ENCODE measurements at places on chromosomes 6 and 20.

- H3K27ac ChIP-seq: no peak overlapping the region
- H3K36me3 ChIP-seq: no peaks in the 10 kb centered on the region
- no peak overlapping the region for H3K4me3 ChIP-seq
- no peak for DNase-seq
- H3K27me3 ChIP-seq: peaks cover 3% of the 10 kb centered on the region
Observed at GRCh38 chr6:119109654-119110325, 31.3 kb upstream of the FAM184A start.

DNA sequence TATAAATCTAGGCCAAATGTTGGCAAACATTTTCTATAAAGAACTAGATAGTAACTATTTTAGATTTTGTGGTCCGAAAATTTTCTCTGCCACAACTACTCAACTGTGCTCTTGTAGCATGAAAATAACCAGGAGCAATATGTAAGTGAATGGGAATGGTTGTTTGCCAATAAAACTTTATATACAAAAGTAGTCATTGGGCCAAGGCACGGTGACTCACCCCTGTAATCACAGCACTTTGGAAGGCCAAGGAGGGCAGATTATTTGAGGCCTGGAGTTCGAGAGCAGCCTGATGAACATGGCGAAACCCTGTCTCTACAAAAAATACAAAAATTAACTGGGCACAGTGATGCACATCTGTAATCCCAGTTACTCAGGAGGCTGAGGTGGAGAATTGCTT is 617.1 kb downstream of the EPM2A start:
- no peaks in the 10 kb centered on the region for H3K4me1 ChIP-seq
- no peak overlapping the region for H3K4me3 ChIP-seq
- peaks cover 2% of the 10 kb centered on the region for H3K27me3 ChIP-seq
- H3K36me3 ChIP-seq: no peaks in the 10 kb centered on the region
- no peak overlapping the region for H3K27ac ChIP-seq

DNA sequence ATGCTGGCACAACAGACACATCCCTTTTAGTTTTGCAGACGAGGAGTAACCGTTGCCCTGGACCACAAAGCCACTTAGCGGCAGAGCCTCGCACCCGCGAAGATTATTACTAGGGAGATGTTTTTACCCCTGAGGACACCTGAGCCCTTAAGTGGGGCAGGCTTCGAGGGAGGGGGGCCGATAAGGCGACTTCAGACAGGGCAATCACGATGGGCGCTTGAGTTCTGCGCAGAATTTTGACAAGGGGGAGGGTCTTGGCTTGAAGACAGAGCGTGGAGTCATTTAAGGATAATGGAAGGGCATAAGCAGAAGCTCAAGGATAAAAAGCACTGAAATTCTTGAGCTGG is 650 bp upstream of the TTK start:
- peaks cover 19% of the 10 kb centered on the region for H3K36me3 ChIP-seq
- H3K4me3 ChIP-seq: peak overlapping the region; percentile 95
- DNase-seq: peak; percentile 22
- peak overlapping the region; percentile 92 for H3K27ac ChIP-seq

GRCh38 chr6:51570168-51570921 is 517.1 kb downstream of the PKHD1 start:
- H3K36me3 ChIP-seq: no peaks in the 10 kb centered on the region
- no peak overlapping the region for H3K27ac ChIP-seq
- no peak for DNase-seq
- no peaks in the 10 kb centered on the region for H3K27me3 ChIP-seq

GRCh38 chr20:62921119-62921687 is 5.1 kb downstream of the DIDO1 start:
- H3K27me3 ChIP-seq: no peaks in the 10 kb centered on the region
- peaks cover 84% of the 10 kb centered on the region for H3K4me1 ChIP-seq
- H3K4me3 ChIP-seq: peak overlapping the region; percentile 61
- H3K27ac ChIP-seq: peak overlapping the region; percentile 84

GRCh38 chr6:14425805-14426204 is 308.2 kb downstream of the CD83 start:
- peaks cover 30% of the 10 kb centered on the region for H3K4me1 ChIP-seq
- no peak overlapping the region for H3K4me3 ChIP-seq
- no peaks in the 10 kb centered on the region for H3K27me3 ChIP-seq
- H3K36me3 ChIP-seq: peaks cover 2% of the 10 kb centered on the region
- no peak for DNase-seq

DNA sequence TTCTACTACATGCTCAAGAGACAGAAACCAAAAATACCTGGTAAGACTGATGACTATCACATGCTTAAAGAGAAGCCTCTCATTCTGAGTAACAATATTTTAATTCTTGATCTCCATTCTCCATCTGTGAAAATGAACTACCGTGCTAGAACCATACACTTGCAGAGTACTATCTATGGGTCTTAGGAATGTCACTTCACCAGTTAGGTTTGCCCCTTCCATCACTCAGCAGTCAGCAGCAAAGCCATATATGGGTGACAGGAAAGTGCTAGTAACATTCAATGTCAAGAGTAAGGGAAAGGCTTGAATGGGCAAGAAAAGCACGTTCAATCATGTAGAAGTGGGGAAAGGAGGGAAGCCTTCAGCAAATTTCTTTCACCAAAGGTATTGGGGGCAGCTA is 2.3 kb downstream of the DNAAF9 start:
- no peak overlapping the region for H3K4me3 ChIP-seq
- H3K36me3 ChIP-seq: no peaks in the 10 kb centered on the region
- H3K27ac ChIP-seq: no peak overlapping the region

GRCh38 chr6:34288581-34288980 is 39.8 kb upstream of the SMIM29 start:
- no peak for DNase-seq
- H3K4me1 ChIP-seq: peaks cover 15% of the 10 kb centered on the region
- H3K27ac ChIP-seq: peak overlapping the region; percentile 21

DNA sequence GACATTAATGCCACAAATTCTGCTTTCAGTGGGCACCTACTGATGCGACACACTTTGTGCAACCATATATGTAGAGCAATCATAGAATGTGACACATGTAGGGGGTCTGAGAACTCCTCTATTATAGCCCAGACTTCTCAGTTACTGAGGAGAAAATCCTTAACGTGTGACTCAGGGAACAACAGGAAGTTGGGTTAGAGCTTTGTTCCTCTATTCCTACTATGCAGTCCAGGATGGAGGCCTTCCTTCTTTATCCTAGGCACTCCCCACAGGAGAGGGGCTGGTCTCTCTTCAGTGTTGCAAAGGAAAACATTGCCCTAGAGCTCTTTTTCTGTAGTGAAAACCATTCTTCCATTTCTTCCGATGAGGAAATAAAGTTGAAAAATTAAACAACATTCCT is 39.6 kb upstream of the RCAN2 start:
- no peak for DNase-seq
- H3K4me1 ChIP-seq: no peaks in the 10 kb centered on the region
- no peaks in the 10 kb centered on the region for H3K36me3 ChIP-seq
- no peak overlapping the region for H3K27ac ChIP-seq
- no peak overlapping the region for H3K4me3 ChIP-seq
- H3K27me3 ChIP-seq: peaks cover 15% of the 10 kb centered on the region

DNA sequence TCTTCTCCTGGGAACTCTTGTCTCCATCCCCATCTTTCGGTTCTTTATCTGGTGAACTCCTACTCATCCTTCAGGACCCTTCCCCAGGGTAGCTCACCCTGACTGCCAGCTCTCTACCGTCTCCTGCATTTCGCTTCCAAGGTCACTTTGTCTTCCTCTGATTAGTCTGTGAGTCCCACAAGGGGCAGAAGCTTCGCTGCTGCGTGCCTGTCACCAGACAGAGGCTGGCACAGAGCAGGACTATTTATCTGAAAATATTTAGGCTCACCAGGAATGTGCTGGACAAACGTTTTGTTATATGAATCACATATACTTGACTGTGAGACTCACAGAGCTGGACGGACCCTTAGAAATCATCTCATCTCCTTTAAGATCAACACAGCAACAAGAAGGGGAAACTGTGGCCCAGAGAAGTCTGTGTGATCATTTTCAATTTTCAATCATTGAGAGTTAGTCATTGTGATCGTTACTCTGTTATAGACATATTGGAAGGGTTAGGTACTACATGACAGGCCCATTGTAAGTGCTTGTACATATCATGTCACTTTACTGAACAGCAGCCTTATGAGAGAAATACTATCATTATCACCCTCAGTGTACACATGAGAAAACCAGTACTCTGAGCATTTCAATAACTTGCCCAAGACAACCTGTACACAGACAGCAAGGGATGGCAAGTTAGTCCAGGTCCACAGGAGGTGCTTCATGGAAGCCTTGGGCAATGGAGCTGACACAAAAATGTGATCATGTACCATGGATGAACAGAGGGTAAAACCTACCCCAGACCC is 51.4 kb downstream of the JPH2 start:
- peaks cover 9% of the 10 kb centered on the region for H3K27me3 ChIP-seq
- DNase-seq: no peak
- no peak overlapping the region for H3K27ac ChIP-seq
- no peaks in the 10 kb centered on the region for H3K4me1 ChIP-seq
- no peaks in the 10 kb centered on the region for H3K36me3 ChIP-seq

- H3K4me3 ChIP-seq: no peak overlapping the region
- H3K4me1 ChIP-seq: peaks cover under 1% of the 10 kb centered on the region
- no peak for DNase-seq
- H3K27ac ChIP-seq: no peak overlapping the region
- H3K36me3 ChIP-seq: no peaks in the 10 kb centered on the region
- H3K27me3 ChIP-seq: no peaks in the 10 kb centered on the region
Observed at GRCh38 chr6:79864421-79864820, 82.9 kb downstream of the ELOVL4 start.

DNA sequence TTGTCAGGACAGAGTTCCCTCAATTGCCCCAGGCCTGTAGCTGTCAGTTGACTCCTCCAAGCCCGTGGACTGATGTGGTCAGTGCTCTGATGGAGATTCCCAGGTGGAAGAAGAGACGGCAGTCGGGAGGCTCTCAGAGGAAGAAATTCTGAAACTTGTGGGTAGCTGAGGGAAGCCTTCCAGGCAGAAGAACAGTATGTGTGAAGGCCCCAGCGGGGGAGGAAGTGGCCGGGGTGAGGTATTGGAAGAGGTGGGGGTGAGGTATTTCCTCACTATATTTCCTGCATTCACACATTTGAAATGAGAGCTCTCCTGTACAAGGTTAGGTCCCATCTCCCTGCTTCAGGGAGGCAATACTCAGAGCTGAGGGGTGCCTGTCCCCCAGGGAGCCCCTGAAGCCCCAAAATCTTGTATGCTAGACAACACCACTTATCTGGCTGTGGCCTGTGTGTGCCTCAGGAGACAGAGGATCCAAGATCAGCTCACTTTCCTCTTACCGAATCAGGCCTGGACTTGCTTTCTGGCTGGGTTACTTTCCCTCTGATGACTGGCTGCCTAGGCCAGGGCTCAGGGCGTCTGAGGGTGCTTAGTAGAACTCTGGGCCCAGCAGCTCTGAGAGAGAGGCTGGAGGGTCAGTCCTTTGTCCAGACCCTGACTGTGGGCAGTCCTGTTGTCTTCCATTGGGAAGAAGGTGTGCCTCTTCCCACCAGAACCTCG is 49.3 kb upstream of the MYL9 start:
- H3K27ac ChIP-seq: peak overlapping the region; percentile 76
- peak overlapping the region; percentile 33 for H3K4me3 ChIP-seq

DNA sequence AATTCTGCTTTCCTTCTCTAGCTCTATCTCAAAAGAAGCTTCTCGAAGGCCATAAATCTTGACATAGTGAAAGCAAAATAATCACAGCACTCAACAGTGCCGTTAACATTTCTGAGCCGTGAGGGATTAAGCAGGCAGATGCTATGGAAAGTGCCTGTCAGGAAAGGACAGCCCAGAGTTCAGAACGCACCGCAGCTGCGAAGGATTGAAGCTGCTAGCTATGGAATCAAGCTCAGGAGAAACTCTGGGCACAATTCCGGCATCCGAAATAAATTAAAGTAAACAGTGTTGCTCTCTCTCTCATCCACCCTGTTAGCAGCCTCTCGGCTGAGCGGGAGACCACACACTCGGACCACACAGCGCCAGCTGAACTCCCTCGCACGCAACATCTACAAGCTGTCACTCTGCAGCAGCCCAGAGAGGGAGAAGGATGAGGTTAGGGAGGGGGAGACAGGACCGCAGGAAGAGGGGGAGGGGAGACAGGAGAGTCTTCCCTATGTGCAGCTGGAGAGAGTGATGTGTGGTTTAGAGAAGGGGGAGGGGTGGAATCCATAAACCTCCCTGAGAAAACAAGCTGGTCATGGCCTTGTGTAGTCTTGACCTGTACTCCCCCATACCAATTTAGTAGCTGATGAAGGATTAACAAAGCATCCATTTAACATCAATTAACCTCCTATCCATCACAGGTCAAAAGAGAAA is 9.0 kb downstream of the EXOC2 start:
- peak overlapping the region; percentile 43 for H3K4me3 ChIP-seq
- H3K27ac ChIP-seq: peak overlapping the region; percentile 34
- peaks cover 49% of the 10 kb centered on the region for H3K4me1 ChIP-seq
- peaks cover 5% of the 10 kb centered on the region for H3K36me3 ChIP-seq
- no peaks in the 10 kb centered on the region for H3K27me3 ChIP-seq

GRCh38 chr20:14986656-14987055 is 649.2 kb upstream of the FLRT3 start:
- H3K4me3 ChIP-seq: no peak overlapping the region
- no peak for DNase-seq
- H3K27ac ChIP-seq: no peak overlapping the region
- no peaks in the 10 kb centered on the region for H3K27me3 ChIP-seq

DNA sequence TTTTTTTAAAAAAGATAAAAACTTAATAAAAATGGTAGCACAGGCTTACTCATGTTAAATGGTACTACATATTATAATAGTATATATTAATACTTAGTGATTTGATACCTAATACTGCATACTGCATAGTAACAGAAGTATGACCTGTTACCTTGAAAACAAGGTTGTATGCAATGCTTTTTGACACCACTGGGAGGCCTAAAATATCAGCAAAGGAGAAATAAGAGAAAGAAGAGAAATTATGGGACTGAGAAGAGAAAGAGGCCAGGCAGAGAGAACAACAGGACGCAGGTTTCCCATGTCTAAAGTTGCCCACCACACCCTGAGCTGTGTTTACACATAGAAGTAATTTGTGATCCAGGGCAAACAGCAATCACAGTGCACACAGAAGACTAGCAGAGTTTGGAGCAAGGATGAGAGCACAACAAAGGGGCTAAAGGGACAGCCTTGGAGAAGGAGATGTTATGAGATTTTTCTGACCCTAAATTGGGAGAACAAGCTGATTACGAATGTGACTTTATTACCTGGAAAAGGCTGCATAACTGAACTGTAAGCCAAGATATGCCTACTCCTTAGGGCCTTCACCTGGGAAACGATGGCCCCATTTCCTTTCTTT is 73.2 kb downstream of the ROS1 start:
- no peak overlapping the region for H3K27ac ChIP-seq
- H3K4me3 ChIP-seq: no peak overlapping the region
- H3K4me1 ChIP-seq: no peaks in the 10 kb centered on the region
- peaks cover 4% of the 10 kb centered on the region for H3K27me3 ChIP-seq
- no peak for DNase-seq

GRCh38 chr20:61798632-61799031 is 267.0 kb downstream of the TAF4 start:
- H3K36me3 ChIP-seq: no peaks in the 10 kb centered on the region
- H3K27me3 ChIP-seq: no peaks in the 10 kb centered on the region
- DNase-seq: no peak
- H3K4me3 ChIP-seq: no peak overlapping the region

DNA sequence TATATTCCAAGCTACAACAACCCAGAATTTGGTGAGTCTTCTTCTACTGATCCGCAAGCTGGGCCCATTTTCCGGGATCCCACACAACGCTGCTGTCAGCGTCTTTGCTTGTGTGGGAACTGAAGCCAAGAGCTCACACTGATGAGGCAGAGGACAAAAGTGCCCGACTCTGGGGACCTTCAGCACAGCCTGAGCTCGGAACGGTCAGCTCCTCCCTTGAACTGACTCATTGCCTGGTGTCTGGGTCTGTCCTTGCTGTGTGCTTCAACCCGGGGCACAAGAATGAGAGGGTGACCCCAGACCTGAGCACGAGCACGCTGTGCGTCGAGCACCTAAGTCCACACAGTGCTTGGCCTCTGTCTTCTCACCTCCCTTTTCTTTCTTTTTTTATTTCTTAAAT is 33.5 kb downstream of the DACT2 start:
- DNase-seq: no peak
- H3K27ac ChIP-seq: no peak overlapping the region
- H3K4me3 ChIP-seq: no peak overlapping the region
- H3K4me1 ChIP-seq: peaks cover 15% of the 10 kb centered on the region
